ENCODE measurements at places on chromosomes 13 and 19.

- no peak for DNase-seq
Measured at GRCh38 chr19:28871099-28871725, 341.7 kb downstream of the UQCRFS1 start.

GRCh38 chr19:9939301-9939913 is 3.1 kb upstream of the OLFM2 start:
- DNase-seq, result no peak

GRCh38 chr19:34767951-34768350 is 5.1 kb downstream of the ZNF599 start:
- DNase-seq, result no peak

DNA sequence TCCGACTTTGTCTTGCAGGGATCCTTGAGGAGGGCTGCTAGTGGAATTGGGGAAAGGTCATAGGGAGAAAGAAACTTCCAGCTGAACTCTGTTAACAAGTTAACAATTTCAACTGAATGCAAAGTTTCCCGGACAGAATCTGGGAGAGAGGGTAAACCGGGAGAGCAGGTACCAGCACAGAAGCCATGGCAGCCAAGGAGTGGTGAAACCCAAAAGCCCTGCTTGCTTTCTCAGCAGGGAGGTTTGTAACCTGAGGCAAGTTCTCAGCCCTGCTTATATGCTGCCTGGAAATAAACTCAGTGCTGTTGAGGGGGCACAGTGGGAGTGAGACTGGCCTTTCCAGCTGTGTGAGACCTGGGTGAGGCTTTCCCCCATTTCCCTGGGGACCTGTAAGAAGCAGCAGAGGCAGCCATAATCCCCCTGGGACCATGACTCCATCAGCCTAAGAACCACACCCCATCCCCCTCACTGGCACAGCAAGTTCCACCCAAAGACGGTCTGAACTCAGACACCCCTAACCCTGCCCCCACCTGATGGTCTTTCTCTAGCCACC is 84.0 kb downstream of the SUCLA2 start:
- DNase-seq, result no peak

DNA sequence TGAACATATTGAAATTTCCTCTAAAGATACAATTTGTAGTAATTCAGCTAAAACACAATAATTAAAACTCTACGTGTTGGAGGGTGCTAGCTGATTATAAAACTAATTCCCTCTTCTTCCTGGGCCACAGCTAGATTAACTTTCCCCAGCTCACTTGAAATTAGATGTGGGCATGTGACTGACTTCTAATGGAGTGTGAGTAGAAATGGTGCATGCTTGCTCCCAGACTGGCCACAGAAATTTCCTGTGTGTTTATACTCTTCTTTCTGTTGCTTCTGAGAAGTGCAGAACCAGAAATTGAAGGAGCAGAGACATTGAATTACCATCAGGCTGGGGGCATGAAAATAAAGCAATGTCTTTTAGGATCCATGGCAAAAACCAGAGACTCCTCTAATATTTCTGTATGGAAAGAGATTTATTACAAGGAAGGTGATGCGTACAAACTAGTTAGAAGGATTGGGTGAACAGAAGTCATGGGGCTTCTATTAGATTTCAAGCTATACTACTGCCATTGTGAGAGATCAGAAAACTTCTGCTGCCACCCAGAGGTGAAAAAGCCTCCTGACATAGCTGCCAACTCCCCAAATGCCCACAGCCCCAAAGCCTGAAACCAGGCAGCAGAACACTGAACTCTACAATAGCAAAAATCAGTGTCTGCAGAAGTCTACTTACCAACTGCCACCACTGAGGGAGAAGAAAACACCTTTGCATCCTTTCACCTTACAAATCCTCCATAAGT is 379.2 kb upstream of the MIR17HG start:
- DNase-seq, result no peak

GRCh38 chr13:99626461-99627082 is 125.3 kb downstream of the TM9SF2 start:
- DNase-seq, result no peak
